Left kidney (tissue), 8 donors: ENCODE measurements at places on chromosomes 7 and 10.

- DNase-seq = no peak
Measured at GRCh38 chr7:37675749-37676148, 7.8 kb upstream of the GPR141 start.

DNA sequence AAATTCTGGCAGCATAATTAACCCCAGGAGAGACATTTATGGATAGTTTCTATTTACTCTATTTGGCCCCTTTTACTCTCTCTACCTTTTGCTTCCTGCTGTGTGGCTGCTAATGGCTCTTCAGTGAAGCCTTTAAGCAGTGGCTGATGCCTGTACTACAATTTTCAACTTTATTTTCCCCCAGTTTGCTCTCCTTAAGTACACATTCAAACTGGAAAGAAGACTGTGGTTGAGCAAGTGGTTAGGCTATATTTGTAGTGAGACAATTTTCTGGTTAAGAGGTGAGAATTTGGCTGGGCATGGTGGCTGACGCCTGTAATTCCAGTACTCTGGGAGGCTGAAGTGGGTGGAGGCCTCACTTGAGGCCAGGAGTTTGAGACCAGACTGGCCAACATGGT, 8.5 kb upstream of the RSBN1L start:
- no peak for DNase-seq

GRCh38 chr7:1616741-1617140, 46.9 kb upstream of the PSMG3 start:
- no peak for DNase-seq

DNA sequence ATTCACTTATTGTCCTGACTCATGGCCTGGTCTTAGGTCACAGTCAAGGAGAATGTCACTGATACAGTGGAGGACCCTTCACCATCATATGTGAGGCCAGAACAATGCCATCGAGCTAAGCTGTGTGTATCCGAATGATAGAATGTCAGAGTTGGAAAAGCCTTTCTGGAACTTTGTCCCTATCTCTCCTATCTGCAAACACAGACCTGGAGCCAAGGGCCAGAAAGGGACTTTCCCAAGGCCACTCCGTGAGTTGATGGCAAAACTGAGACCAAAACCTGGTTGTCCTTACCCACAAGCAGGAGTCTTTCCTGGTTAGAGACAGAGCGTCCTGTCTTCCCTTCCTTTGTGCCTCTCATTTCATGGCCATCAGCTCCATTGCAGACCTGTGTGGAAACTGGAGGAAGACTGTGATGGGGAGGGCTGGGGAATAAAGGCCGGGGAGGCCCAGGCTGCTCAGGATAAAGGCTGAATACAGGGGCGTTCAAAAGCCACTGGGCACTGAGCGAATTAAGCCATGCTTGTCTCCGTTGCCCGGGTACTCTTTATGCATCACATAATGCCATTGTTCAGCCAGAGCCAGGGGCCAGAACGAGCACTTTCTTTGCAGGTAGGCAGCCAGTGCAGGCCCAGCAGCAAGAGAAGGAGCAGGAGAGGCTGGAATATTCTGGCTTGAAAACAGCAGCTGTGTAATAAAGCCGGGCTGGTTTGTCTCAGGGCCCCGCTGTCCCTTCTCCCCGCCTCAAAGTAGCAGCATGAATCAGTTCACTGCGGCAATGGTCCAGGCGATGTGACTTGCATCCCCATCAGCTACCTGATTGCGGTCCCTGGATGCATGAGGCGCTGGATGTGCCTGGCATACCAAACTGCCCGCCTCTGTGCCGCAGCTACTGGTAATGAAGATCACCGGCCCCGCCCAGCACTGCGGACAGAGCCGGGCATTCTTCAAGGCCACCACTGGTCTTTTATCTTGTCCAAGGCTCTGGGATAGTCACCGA, 143.0 kb downstream of the RPS24 start:
- DNase-seq = no peak

- DNase-seq = no peak
Measured at GRCh38 chr10:102554531-102554930, 50.8 kb downstream of the SUFU start.

DNA sequence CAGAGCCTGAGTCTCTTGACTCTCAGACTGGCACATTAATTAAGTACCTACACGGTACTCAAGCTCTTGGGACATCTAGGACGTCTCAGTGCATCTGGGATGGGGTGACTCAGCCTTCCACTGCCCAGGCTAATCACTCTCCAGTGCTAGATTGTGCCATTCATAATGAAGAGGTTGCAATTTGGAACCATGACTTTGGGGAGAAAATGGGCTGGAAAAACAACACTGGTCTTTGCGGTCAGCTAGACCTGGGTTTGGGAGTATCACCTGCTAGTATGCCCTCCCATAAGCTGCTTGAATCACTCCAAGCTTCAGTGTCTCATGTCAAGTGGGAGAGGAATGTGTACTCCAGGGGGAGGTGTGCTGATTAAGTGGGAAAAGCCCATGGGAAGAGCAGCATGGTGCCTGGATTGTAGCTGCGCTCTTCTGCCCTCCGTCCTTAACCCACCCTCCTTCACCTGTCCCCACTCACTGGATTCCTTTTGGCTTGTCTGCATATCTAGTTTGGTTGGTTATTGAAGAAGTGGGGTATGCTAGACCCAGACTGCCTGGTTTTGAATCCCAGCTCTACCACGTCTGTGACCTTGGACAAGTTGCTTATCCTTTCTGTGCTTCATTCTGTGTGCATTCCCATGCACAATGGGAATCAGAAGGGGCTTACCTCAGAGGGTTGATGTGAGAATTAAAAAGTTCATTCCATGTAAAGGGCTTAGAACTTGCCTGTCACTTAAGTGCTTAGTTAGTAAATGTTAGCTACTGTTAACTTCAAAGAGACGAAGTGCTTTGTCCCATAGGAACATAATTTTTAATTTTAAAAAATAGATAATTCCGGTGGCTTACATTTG, 3.8 kb downstream of the NFE2L3 start:
- DNase-seq = no peak

DNA sequence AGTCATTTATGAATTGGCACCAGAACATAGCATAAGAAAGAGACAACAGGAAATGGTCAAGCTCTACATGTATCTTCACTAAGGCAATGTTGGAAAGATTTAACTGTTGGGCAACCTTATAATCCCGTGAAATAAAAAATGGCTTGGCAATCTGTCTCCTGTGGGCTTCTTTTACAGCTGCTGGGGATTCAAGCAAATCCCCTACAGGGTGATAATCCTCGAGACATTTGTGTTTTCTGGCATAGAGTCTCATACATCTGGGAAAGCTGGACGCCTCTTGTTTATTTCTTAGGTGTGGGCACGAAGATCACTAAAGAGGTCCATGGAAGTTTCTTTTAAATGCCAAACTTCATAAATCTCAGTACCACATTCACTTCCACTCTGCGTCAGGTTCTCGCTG, 82.2 kb upstream of the GPR141 start:
- no peak for DNase-seq

- DNase-seq = no peak
Measured at GRCh38 chr7:44185729-44186128, 3.5 kb downstream of the GCK start.

DNA sequence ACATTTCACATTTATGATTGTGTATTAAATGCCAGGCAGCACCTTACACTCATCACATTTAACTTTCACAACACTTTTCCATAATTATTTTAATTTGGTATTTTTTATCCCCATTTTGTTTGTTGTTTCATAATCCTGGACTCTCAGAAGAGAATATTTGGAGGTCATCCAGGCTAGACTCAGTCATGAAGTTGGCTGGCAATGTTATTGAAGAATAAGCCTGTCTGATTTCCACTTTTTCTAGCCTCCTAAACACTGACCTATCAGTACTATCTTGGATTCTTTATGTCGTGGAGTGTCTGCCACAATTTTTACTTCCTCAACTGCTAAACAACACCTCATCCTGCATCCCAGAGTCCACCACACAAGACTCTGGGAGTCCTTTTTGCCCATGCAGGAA, 372.3 kb upstream of the NRP1 start:
- no peak for DNase-seq

GRCh38 chr7:27344471-27344870, 101.9 kb downstream of the EVX1 start:
- DNase-seq = no peak

GRCh38 chr7:106865130-106866041, at the start of gene PIK3CG:
Gene PIK3CG, plus strand, starts transcription at chr7:106865282. Its CDS starts 2,280 bp downstream, at chr7:106867562.
- no peak for DNase-seq

DNA sequence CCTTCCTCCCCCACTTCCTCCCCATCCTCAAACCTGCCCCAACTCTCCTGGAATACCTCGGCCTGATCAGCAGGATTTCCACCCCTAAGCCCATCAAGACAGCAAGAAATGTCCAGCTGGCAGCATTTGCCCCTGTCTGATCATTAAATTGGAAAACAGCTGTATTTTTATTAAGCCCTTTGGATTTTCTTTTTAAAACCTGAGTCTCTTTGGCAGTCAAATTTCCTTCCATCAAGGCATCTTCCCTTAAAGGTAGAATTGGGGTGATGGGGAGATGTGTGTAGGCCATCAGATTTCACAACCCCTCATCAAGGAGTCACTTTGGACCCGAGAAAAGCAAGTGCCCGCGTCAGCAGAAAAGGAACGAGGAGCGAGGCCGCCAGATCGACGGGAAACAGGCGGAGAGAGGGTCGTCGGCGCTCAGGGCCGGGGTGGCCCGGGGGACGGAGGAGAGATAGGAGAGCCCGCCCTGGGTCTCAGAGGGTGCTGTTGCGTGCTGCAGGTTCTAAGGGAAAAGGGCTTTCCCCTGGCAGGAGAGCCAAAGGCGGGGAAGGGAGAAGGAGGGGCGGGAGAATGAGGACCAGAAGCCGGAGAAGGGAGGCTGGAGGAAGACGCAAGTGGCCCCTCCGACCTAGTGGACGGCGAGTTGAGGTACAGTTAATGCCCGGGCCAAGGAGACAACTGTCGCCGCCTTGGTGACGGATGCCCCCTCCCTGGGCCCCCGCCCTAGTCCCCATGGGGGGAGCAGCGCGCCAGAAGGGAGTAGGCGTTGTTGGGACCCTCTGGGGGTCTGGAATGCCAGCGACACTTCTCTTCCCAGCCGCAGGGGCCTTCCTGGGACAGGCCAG, 11.5 kb upstream of the GATA3 start:
- no peak for DNase-seq

DNA sequence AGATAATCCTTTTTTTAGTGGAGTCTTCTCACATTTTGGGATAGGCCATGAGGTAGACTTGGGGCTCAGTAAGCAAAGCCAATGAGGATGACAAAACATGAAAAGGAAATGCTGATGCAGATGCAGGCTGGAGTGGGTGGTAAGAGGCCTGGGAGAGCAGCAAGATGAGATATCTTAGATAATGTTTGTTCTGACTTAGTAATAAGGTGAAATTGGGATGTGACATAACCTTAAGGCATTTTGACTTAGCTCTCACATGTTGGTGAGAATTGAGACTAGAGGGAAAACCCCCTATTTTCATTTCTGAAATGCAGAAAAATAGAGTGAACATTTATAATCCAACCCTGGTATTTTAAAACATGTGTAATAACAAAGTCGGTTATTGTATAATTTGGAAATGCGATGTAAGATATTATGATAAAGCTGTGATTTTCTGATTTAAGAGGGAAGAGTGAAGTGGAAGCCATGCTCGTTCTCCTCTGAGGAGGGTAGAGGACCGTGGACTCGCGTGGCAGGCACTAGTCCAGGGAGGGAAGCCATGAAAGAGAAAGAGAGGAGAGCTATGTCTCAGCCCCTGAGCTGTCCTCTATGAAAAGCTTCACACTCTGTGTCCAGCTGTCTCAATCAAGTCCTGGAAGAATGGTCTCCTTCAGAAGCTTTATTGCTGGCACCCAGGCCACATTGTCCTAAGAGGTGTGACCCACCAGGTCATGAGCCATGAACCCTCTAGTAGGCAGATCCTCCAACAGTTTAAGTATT, 57.3 kb downstream of the ST7 start:
- DNase-seq = no peak

DNA sequence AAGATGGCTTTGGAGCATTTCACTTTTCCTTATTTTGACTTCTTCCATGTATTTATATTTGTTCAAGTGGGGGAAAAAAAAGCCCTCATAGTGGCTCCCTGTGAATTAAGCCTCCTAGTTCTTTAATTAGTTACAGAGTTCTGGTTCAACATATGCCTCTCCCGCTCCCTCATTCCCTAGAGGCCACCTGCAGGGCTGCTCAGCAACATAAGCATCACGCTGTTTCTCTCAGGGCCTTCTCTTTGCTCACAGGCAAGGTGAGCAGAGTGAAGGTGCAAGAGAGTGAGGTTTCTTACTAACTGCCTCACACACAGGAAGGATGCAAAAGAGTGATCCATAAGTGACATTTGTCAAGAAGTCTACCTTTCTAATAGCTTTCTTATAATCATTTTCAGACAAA, 196.7 kb downstream of the SEMA3E start:
- no peak for DNase-seq

- no peak for DNase-seq
Measured at GRCh38 chr10:104117839-104118323, 4.1 kb upstream of the SFR1 start.

- DNase-seq = no peak
Measured at GRCh38 chr10:124867304-124867703, 65.7 kb downstream of the ABRAXAS2 start.

- no peak for DNase-seq
Measured at GRCh38 chr10:103921750-103922195, 3.8 kb upstream of the STN1 start.

DNA sequence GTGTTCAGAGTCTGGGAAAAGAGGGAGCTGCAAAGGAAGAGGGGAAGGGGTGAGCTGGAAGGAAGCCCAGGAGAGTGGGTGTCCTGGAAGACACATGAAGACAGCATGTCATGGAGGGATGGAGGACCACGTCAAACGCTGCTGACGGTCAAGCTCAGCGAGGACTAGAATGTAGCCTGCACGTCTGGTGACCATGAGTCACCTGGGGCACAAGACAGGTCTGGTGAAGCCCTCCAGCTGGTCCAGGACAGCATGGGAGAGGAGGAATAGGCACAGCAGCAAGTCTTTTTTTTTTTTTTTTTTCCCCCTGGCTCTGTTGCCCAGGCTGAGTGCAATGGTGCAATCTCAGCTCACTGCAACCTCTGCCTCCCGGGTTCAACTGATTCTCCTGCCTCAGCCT, 19.6 kb upstream of the AMZ1 start:
- DNase-seq = no peak

DNA sequence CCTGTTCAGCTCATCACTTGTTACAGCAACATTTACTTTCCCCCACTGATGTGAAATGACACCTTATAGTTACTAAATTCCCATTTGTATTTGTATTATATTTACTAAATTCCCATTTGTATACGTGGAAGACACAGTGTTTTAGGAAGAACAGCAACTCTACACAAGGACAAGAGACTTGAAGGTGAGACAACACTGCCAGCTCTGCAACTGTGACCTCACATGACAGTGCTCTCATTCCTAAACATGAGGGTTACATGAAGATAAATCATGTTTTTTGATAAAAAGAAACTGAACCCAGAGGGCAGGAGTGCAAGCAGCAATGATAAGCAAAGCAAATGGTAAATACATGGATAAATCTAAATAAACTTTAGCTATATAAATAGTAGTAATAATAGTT, 60.3 kb downstream of the ATAD1 start:
- no peak for DNase-seq

GRCh38 chr7:26343320-26343832, 51.7 kb downstream of the SNX10 start:
- no peak for DNase-seq

GRCh38 chr7:129053938-129054437, 923 bp downstream of the TNPO3 start:
- DNase-seq = no peak
